Right atrium auricular region (tissue), 2 donors: ENCODE measurements at places on chromosomes 5 and 9. TPM values are rescaled to one million over a fixed set of nuclear protein-coding genes. Genes with fewer than 3 reads are reported as not detected.

- H3K27me3 ChIP-seq, result no peaks in the 10 kb centered on the region
- H3K4me3 ChIP-seq, result no peak overlapping the region
- no peaks in the 10 kb centered on the region for H3K4me1 ChIP-seq
- DNase-seq, result no peak
- H3K27ac ChIP-seq, result no peak overlapping the region
Observed at GRCh38 chr9:93027750-93028149, 30.8 kb upstream of the SUSD3 start.

STK32A gene
- total RNA-seq, result 0.39 TPM

GRCh38 chr9:125521462-125522327 is 185.3 kb downstream of the MAPKAP1 start:
- no peak overlapping the region for H3K4me3 ChIP-seq
- no peaks in the 10 kb centered on the region for H3K27me3 ChIP-seq
- H3K4me1 ChIP-seq, result peaks cover 9% of the 10 kb centered on the region

- no peak overlapping the region for H3K4me3 ChIP-seq
- no peak overlapping the region for H3K27ac ChIP-seq
- H3K27me3 ChIP-seq, result no peaks in the 10 kb centered on the region
- no peaks in the 10 kb centered on the region for H3K36me3 ChIP-seq
- DNase-seq, result no peak
Observed at GRCh38 chr5:103308774-103309173, 50.2 kb downstream of the MACIR start.

- no peak for DNase-seq
- no peaks in the 10 kb centered on the region for H3K4me1 ChIP-seq
- H3K36me3 ChIP-seq, result no peaks in the 10 kb centered on the region
- H3K4me3 ChIP-seq, result no peak overlapping the region
Observed at GRCh38 chr5:76978869-76979268, 26.0 kb downstream of the CRHBP start.

FBP2 gene
- total RNA-seq, result not detected

DNA sequence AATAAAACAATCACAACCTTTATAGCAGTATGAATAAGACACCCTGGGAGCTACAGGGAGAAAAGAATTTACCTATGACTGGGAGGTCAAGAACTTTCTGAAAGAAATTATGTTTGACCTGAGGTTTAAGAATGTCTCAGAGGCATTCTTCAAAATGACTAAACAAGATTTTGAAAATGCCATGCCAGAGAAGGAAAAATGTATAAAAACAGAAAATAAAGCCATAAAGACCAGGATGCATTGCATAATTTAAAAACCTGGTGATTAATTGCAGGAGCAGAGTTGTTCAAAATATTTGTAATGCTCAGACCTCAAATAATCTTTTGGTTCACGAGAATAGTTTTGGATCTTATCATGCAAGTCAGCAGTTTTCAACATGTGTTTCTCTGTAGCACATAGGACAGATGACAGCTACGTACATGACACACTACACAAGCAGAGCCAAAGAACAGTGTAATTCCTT is 954.7 kb upstream of the ARRDC3 start:
- no peaks in the 10 kb centered on the region for H3K27me3 ChIP-seq
- H3K4me3 ChIP-seq, result no peak overlapping the region
- no peaks in the 10 kb centered on the region for H3K36me3 ChIP-seq
- no peaks in the 10 kb centered on the region for H3K4me1 ChIP-seq

SLC1A3 gene
- total RNA-seq, result 31.8 TPM

FER gene
- total RNA-seq, result 10.6 TPM

- H3K36me3 ChIP-seq, result no peaks in the 10 kb centered on the region
- H3K27me3 ChIP-seq, result no peaks in the 10 kb centered on the region
- no peaks in the 10 kb centered on the region for H3K4me1 ChIP-seq
- DNase-seq, result no peak
Observed at GRCh38 chr5:107072967-107073366, 597.8 kb downstream of the EFNA5 start.

GRCh38 chr5:73121119-73121463 is 716 bp downstream of the TMEM171 start:
- no peaks in the 10 kb centered on the region for H3K27me3 ChIP-seq
- H3K4me1 ChIP-seq, result peaks cover 7% of the 10 kb centered on the region
- no peaks in the 10 kb centered on the region for H3K36me3 ChIP-seq
- H3K4me3 ChIP-seq, result no peak overlapping the region
- no peak for DNase-seq

- DNase-seq, result no peak
- no peaks in the 10 kb centered on the region for H3K27me3 ChIP-seq
- no peaks in the 10 kb centered on the region for H3K36me3 ChIP-seq
- H3K4me3 ChIP-seq, result no peak overlapping the region
- no peaks in the 10 kb centered on the region for H3K4me1 ChIP-seq
Observed at GRCh38 chr5:19630876-19631275, 357.1 kb downstream of the CDH18 start.

- no peak overlapping the region for H3K27ac ChIP-seq
- no peaks in the 10 kb centered on the region for H3K27me3 ChIP-seq
- DNase-seq, result no peak
Observed at GRCh38 chr5:135064235-135064570, 30.2 kb upstream of the PITX1 start.

GNPDA1 gene
- total RNA-seq, result 12.4 TPM

DNA sequence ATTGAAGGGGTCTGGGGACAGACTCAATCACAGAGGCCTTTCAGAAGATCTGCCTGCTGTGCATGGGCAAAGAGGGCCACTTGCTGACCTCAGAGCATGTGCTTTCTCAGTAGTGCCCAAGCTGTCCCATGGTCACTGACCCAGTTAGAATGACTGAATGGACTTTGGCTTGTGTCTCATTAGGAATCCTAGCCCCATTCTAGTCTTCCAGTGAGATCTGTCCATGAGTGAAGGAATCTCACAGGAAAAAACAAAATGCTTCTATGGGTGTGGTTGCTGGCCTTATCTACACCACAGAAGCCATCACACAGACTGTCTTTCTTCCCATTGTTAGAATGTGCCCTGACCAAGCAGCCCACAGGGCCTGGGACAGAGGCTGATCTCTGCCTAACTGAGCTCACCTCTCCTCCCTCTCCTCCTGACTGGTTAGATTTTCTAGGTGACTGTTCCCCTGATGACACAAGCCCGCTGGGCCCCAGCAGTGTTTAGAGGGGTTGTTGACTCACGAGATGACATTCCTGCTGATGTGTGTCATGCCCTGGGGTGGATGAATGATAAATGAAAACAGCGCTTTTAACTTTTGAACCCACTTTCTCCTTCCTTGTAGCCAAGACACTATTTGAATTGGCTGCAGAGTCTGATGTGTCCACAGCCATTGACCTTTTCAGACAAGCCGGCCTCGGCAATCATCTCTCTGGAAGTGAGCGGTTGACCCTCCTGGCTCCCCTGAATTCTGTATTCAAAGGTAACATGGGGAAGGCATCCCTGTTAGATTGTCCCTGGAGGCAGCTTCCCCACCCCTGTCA is 24.8 kb downstream of the TGFBI start:
- DNase-seq, result peak; percentile 87
- no peaks in the 10 kb centered on the region for H3K27me3 ChIP-seq
- peak overlapping the region; percentile 42 for H3K27ac ChIP-seq
- no peaks in the 10 kb centered on the region for H3K4me1 ChIP-seq
- no peaks in the 10 kb centered on the region for H3K36me3 ChIP-seq

DNA sequence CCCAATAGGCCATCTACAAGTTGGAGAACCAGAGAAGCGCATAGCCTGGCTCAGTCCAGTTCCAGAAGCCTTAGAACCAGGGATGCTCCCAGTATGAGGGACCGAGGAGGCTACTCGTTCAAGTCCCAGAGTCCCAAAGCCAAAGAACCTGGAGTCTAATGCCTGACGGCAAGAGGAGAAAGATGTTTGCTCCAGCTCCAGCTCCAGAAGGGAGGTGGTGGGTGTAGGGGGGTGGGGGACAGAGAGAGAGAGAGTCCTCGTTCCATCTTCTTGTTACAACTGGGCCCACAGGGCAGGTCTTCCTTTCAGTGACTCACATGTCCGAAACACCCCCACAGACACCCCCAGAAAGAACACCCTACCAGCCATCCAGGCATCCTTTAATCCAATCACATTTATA is 63.9 kb downstream of the SEC61B start:
- no peak overlapping the region for H3K27ac ChIP-seq
- no peaks in the 10 kb centered on the region for H3K4me1 ChIP-seq
- no peaks in the 10 kb centered on the region for H3K36me3 ChIP-seq
- H3K27me3 ChIP-seq, result no peaks in the 10 kb centered on the region
- H3K4me3 ChIP-seq, result no peak overlapping the region
- no peak for DNase-seq

- H3K27ac ChIP-seq, result peak within 1 kb of the TSS; percentile 65
- peak within 1 kb of the TSS; percentile 62 for H3K4me3 ChIP-seq
- no peaks in the 10 kb centered on the region for H3K36me3 ChIP-seq
Observed at GRCh38 chr5:132830436-132831094, at the start of gene SHROOM1. SHROOM1 (minus strand) TSS chr5:132830647; CDS start chr5:132826140, 4,507 bp downstream.

- H3K36me3 ChIP-seq, result no peaks in the 10 kb centered on the region
- no peaks in the 10 kb centered on the region for H3K27me3 ChIP-seq
- H3K27ac ChIP-seq, result peak overlapping the region; percentile 82
- peak overlapping the region; percentile 83 for H3K4me3 ChIP-seq
Observed at GRCh38 chr9:34375901-34376595, 650 bp downstream of the MYORG start.

DNA sequence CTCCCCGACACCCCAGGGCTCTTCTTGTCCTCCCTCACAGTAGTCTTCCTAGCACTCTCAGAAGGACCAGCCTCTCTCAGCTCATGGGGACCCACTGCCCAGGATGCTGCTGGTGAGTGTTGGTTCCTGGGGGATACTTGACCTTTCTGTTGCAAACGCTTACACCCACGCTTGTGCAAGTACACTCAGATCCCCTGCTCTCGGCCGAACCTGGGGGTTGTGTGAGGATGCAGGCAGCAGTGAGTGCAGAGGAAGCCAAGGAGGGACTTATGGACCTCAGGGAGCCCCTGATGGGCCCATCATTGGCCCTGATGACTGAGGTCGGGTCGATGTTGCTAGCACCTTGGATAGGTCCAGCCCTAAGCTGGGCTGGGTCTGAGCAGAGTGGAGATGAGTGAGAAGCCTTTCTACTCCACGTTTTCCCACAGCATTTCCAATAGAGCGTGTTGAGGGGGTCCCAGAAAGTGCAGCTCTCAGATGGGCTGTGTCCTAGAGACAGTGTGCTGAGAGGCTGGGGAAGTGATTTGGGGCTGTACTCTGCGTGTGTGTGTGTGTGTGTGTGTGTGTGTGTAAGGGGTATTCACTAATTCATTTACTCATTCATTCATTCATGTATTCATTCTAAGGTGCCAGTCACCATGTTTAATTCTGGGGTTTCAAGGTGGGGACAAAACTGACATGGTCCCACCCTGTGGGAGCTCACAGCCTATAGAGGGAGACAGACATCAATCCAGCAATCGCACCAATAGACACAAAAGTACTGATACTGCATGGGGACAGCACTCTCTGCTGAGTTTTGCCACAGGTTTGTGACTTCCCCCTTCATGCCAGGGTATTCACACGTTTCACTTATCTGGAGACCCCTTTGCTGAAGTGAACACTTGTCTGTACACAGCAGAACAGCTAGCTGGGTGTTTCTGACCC is 25.2 kb upstream of the PITX1 start:
- no peaks in the 10 kb centered on the region for H3K27me3 ChIP-seq
- H3K4me1 ChIP-seq, result peaks cover 5% of the 10 kb centered on the region
- H3K36me3 ChIP-seq, result no peaks in the 10 kb centered on the region
- H3K4me3 ChIP-seq, result no peak overlapping the region

C5orf52 gene
- total RNA-seq, result not detected

GRXCR2 gene
- total RNA-seq, result 1.0 TPM

DNA sequence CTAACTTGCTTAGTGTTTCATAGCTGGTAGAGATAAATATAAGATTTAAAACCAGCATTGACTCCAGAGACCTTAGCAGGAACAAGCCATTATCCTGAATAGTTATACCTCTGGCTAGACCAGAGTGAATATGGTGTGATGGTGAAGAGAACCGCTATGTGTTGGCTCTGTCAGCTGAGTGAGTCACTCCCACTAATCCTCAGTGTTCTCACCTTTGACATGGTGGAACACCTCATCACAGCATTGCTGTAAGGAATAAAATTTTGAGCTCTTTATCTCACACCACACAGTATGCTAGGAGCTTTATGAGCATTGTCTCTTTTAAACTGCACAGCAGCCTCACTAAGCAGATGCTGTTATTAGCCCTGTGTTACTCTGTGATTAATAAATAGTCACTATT is 90.7 kb upstream of the DHFR start:
- no peak overlapping the region for H3K4me3 ChIP-seq
- no peak overlapping the region for H3K27ac ChIP-seq
- no peaks in the 10 kb centered on the region for H3K27me3 ChIP-seq
- H3K36me3 ChIP-seq, result peaks cover 30% of the 10 kb centered on the region
- no peaks in the 10 kb centered on the region for H3K4me1 ChIP-seq

BASP1 gene
- 18.4 TPM for total RNA-seq

- H3K4me3 ChIP-seq, result no peak overlapping the region
- no peaks in the 10 kb centered on the region for H3K27me3 ChIP-seq
- no peak overlapping the region for H3K27ac ChIP-seq
Observed at GRCh38 chr9:82975176-82975575, 87.8 kb downstream of the RASEF start.

GRCh38 chr5:22076586-22076985 is 776.6 kb downstream of the CDH12 start:
- H3K4me1 ChIP-seq, result no peaks in the 10 kb centered on the region
- H3K4me3 ChIP-seq, result no peak overlapping the region

GRCh38 chr9:35079041-35079425 is 709 bp downstream of the FANCG start:
- no peaks in the 10 kb centered on the region for H3K27me3 ChIP-seq
- peak overlapping the region; percentile 76 for H3K27ac ChIP-seq
- peak overlapping the region; percentile 62 for H3K4me3 ChIP-seq
- no peaks in the 10 kb centered on the region for H3K4me1 ChIP-seq
- H3K36me3 ChIP-seq, result no peaks in the 10 kb centered on the region

DNA sequence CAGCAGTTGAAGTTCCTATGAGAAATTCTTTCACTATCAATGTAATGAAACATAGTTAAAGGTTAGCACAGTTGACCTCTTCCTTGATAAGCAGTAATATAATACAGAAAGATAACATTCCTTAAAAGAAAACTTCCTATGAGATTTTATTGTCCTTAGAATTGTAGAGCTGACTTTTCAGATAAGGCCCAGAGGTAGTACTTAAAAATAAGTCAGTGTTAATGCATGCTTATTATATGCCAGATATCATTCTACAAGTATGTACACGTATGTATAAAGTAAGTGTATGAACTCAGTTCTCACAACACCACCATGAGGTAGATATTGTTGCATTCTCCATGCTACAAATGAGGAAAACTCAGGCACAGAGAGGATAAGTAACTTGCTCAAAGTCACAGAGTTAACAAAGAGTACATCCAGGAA is 15.3 kb downstream of the AP3S1 start:
- H3K4me3 ChIP-seq, result no peak overlapping the region
- no peaks in the 10 kb centered on the region for H3K4me1 ChIP-seq
- DNase-seq, result no peak
- no peak overlapping the region for H3K27ac ChIP-seq
- H3K36me3 ChIP-seq, result no peaks in the 10 kb centered on the region

DNA sequence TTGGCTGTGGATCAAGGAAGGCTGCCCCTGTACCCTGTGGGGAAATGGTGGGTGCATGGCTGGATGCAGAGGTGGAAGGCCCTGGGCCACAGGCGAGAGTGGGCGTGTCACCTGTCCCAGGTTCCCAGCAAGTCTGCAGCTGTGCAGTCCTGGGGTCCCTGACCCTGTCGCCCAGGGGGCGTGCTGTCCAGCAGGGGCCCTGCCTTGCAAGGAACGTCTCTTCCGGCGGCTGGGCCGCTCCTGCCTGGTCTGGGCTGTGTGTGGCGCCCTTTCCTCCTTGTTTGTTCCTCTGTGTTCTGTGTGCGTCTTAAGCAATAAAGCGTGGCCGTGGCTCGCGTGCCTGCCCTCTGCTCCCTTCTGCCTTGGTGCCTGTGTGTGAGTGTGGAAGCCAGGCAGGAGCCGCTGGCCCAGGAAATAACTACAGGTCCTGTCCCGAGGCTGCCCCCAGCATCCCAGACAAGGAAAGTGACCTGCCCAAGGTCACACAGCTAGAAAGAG is 8.4 kb downstream of the SLC2A6 start:
- peaks cover 8% of the 10 kb centered on the region for H3K36me3 ChIP-seq
- H3K4me3 ChIP-seq, result no peak overlapping the region
- no peaks in the 10 kb centered on the region for H3K27me3 ChIP-seq
